ENCODE measurements at places on chromosomes 13 and 19.

DNA sequence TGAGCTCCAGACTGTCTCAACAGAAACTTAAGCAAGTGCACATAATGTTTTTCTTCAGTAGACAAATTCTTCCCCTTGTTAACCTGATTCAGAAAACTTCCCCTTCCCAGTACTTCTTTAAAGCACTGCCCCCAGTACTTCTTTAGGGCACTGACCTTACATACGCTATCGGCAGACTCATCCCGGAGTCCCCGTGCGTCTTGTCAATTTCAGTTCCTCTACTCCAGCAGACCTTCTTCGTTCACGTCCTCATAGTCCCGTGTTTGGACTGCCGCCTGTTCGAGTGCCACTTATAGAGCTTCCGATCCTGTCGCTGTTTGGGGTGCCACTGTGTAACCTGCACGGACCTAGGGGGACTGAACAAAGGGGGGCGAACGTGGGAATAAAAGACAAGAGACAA is 29.0 kb downstream of the ZNF627 start:
- no peak for DNase-seq

DNA sequence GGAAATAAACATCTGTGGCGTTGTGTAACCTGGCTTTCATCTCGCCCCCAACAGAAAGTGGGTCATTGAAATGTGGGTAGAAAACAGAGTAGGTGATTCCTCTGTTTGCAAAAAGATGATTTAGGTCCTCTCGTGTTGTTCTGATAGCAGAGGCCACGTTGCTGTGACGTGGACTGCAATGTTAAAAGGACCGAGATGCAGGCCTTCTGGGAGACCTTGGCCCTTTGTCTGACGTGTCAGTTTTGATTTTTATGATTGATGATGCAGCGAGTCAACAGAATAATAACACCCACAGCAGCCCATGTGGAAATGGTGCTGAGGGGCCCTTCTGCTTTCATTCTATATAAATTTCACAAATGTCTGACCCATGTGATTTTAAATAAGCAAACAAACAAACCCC is 68.9 kb downstream of the FGF9 start:
- no peak for DNase-seq

DNA sequence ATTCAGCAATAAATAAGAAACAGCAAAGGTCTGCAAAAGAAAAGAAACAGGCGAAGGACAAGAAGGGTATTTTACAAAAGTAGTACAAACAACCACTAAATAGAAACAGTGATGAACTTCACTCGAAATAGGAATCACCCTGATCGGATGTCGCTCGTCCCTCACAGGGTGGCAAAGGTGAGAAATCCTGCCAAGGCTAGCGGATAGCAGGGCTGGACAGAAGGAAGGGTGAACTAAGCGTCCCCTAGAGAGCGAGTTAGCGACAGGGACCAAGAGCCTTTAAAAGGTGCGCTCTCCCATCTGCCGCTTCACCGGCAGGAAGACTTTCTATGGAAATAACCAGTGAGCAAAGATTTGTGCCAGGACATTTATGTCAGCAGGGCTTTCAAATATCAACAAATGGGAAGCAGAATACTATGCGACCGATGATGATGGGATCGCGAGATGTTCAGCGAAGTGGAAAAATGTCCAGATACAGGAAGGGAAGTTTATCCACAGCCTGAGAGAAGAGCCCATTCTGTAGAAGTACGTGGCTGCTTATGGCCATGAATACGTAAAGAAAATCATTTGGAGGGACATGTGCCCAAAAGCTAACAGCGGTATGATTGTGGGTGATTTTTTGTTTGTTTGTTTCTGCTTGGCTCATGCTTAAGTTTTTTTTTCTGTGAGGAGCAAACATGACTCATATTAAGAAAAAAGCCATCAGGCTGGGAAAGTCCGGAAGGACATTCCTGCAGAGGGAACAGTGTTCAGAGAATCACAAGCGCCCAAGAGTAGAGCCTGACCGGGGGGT is 18.9 kb downstream of the ELAVL1 start:
- DNase-seq: no peak

DNA sequence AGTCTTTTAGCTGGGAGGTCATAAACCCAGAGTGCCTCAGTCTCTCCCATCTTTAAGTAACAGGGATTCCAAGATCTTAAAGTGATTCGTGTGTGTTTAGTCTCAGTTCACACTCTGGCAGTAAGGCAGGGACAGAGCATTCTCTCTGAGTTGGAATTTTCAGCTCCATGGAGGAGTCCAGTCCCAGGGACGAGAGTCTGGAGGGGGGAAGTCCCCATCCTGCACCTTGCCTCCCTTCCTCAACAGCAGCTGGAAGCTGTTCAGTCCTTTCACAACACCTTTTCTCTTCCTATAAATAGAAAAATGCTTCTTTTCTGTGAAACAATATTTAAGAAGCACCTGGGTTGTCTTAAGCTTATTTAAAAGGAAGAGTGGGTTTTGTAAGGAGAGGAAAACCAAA is 82.0 kb downstream of the KLF5 start:
- no peak for DNase-seq

DNA sequence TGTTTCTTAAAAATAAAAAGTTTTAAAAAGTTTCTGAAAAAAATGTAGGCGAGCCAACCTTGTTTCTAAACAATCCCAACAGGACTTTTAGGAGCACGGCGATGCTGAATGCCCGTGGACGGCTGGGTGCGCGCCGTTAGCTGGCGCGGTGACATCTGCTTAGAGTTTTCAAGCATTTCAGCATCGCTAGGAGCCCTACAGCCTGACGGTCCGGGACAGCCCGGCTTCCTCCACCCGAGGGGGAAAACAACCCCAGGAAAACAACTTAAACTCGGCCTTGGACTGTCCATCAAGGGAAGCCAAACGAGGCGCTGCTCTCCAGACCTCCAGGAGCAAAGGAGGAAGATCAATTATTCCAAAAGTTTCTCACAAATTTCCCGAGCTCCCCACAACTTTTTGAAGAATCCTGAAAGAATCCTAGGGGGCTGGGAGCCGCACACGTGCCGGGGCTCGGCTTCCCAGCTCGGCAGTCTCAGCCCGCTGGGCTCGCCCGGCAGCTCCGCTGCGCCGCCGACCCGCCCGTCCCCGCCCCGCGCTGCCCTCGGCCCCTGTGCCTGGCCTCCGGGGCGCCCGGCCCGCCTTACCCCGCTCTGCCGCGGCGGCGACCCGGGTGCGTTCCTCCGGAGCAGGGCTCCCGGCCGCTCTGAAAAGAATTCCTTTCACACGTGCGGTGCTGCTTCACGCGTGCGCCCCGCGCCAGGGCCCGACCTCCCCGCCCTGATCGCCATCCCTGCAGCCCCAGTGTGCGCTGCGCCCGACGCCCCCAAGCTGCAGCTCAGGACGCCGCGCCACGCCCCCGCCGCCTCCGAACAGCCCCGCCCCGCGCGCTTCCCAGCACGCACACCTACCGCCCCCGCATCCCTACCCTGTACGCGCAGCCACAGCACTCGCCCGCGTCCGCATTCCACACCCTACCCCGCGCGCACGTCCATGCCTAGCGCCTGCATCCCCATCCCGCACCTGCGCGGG is at the start of gene GJA3:
Gene GJA3 (minus strand): TSS at position 747 of the 969 bp plus-strand sequence. CDS start 17,764 bp downstream, outside the sequence.
- no peak for DNase-seq

- no peak for DNase-seq
Observed at GRCh38 chr13:107203146-107203847, 635.4 kb upstream of the ARGLU1 start.

DNA sequence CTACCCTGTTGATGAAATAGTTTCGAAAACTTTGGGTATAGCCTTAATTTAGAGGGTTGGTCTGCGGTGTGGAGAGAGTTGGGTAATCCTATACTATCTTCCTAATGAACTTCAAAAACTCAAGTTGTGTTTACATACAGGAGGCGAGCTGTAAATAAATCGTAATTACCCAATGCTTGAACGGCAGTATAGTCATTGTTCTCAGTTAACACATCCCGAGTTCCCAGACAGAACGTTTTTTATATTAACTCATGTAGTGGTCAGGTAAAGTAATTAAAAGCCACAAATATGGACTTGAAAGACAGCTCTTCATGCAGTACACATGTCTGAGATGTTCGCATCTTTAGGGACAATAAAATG is 1.5 kb downstream of the PDS5B start:
- no peak for DNase-seq

GRCh38 chr19:15291089-15291488 is 41.2 kb downstream of the BRD4 start:
- no peak for DNase-seq
